ENCODE measurements at places on chromosomes 4 and X.
A peak's percentile ranks its signal among the peaks of the same experiment; 100 is the strongest.

DNA sequence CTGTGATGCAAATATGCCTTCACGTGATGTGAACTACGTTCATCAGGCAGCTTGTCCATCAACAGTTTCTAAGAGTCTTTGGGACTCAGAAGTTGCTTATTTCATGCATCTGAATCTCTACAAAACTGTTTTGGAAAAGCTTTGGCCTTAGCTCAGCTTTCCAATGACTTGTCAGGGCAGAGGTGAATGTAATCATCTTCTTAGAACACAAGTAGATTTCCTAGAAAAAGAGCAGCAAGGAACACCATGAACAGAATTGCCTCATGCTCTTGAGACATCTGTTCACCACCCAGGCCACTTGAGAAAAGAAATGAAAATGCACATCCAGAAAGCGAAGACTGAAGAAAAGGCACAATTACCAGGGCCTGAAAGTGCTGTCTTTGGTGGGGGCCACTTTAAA is 105.8 kb upstream of the PDHA1 start:
- no peak for DNase-seq

GRCh38 chr4:151853034-151853433 is 92.2 kb upstream of the GATB start:
- no peak for DNase-seq

DNA sequence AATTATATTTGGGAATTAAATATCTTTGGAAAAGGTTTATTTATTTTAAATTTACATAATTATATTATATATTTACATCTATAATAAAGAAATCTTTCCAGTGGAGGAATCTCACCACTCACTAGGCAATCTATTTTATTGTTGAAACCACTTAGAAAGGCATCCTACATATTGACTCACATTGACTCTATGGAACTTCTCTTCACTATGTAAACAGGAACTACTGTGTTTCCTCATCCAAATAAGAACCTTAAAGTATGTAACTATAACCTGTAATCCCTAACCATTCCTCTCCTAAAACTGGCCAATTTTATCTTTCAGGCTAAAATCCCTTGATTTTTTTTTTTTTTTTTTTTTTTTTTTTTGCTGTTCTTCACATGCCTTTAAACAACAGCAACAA is 268.7 kb downstream of the MAPK10 start:
- DNase-seq, result no peak

DNA sequence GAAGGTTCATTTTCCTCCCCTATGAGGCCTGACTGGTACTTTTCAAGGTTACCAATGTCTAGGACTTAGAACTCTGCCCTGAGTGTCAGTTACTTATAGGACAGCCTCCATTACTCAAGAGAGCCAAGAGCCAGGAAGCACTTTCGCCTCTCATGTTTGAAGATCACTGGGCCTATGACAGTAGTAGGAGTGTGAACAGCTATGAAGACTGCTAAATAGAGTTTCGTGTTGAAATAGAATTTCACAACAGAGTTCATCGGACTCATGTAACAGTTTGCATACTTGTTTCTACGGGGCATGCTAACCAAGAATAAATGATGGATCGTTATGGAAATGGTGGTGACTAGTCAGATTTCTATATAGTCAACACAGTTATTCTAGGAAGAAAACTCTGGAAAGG is 97.8 kb upstream of the GPC4 start:
- no peak for DNase-seq

- DNase-seq, result peak; percentile 25
These were observed 32.2 kb downstream of the COPS4 start for GRCh38 chr4:83067058-83067639.

- DNase-seq, result peak; percentile 63
These were observed 20.2 kb downstream of the FBXW7 start for GRCh38 chr4:152515678-152516077.

GRCh38 chr4:55398966-55399365 is 3.2 kb downstream of the TMEM165 start:
- no peak for DNase-seq

DNA sequence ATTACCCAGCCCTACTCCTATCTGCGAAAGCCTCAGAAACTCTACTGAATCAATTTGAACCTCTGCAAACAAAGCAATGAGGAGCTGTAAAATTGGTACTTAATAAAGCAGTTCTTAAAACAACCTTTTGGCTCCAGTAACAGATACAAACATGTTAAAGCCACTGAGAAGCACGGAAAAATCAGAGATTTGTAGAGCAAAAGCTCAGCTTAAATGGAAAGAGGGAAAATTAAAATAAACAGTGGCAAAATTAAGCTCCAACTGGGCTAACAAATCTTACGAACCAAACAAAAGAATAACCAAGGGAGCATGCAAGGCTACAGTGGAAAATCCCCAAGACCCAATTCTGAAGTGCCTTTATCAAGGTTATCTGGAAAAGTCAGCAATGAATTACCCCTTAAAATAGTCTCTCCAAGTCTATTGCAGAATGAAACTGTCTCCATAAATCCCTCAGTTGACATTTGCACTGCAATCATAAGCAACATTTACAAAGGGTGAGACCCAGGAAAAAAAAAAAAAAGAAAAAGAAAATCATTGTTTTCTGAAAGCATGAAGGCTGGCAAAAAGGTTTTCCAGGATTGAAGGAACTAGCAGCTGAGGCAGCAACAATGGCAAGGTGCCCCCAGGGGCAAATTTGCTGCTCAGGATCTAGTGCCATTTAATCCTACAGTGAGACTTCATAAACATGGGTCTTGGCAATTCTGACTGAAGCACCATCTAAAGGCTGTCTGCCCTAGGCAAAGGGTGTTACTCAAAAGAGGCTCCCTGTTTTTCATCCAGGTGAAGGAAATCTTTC is 40.1 kb downstream of the USP46 start:
- no peak for DNase-seq

DNA sequence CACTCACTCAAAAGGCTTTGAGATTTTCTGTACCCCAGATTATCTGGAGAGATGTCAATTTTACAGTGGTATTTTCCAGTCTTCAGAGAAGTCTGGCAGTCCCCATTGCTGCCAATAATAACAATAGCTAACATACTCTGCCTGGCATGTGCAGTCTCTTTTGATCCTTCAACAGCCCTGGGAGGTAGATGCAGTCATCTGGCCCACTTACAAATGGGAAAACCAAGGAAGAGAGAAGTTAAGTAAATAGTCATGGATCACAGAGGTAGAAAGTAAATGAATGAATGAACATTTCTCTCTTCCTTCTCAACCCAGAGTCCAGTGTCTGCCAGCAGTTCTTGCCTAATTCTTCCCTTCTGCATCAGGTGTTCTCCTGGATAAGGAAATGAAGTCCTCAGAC is 113.0 kb upstream of the EDNRA start:
- no peak for DNase-seq

- DNase-seq, result no peak
These were observed 9.3 kb downstream of the ATP5ME start for GRCh38 chr4:664713-665231.

GRCh38 chrX:39820938-39821708 is 276.6 kb downstream of the BCOR start:
- no peak for DNase-seq

GRCh38 chrX:46686003-46686645 is 72.8 kb downstream of the SLC9A7 start:
- peak; percentile 41 for DNase-seq

- DNase-seq, result no peak
These were observed 7.6 kb downstream of the CYBB start for GRCh38 chrX:37787423-37787869.

DNA sequence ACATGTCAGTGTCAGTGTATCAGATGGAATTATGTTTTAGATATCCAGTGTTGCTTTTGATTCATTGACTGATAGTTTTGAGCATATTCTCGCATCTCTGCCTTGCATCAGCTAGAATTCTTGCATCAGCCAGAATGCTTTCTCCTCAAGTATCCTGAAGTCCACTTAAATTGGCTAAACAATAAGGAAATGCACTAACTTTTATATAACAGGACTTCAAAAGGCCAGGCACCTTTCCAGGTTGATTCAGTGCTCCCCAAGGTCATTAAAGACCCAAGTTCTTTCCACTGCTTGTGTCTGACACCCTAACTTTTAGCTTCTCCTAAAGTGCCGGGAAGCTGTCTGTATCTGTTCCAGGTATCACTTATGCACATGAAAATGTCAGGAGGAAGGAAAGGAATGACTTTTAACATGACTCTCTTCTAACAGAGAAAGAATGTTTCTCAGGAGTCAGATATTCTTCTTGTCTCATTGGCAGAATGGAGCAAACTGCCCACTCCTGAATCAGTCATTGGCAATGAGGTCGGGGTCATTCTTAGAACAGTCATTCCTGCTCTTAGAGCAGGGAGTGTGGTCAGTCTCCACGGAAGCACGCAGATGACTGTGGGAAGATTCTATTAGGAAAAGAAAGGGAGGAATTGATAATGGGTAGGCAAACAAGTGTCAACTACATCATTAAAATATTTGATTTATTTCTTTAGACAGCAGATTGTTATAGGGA is 92.9 kb upstream of the TLL1 start:
- peak; percentile 62 for DNase-seq

GRCh38 chr4:41202820-41203568 is 11.3 kb downstream of the APBB2 start:
- DNase-seq, result no peak

DNA sequence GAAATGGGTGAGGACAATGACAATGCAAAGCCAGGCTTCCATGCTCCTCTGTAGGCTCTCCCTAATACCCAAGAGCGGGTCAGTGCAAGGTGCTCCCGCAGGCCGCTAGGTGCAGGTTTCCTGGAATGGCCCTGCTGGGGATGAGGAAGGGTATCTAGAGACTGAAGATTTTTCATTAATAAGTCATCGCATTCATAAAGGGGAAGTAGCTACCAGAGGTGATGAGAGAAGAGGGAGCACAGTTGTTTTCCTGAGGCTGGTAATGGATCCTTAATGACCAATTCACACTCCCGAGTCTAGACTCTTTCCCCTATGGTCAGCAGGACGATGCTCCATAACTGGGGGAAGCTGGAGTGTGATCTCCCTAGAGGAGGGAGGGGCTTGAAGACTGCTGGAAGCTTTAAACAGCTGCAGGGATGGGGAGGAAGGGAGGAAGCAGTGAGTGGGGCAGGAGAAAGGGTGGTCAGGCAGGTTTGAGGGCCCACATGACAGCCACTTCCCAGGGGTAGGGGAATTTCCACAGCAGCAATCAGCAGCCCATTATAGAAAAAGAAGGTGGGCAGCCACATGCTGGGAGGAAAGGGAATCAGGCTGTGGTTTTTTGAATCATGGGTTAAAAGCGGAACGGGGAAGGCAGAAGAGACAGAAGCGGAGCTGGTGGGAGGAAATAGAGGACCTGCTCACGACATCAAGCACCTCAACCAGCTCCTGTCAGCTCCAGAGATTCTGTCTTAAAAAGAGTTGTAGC is 10.2 kb upstream of the ATP6AP2 start:
- no peak for DNase-seq
